SK-N-SH (cell line): ENCODE measurements at places on chromosomes 7 and 10.

GRCh38 chr10:26090762-26091161, 125.8 kb upstream of the GAD2 start:
- no peak for DNase-seq

DNA sequence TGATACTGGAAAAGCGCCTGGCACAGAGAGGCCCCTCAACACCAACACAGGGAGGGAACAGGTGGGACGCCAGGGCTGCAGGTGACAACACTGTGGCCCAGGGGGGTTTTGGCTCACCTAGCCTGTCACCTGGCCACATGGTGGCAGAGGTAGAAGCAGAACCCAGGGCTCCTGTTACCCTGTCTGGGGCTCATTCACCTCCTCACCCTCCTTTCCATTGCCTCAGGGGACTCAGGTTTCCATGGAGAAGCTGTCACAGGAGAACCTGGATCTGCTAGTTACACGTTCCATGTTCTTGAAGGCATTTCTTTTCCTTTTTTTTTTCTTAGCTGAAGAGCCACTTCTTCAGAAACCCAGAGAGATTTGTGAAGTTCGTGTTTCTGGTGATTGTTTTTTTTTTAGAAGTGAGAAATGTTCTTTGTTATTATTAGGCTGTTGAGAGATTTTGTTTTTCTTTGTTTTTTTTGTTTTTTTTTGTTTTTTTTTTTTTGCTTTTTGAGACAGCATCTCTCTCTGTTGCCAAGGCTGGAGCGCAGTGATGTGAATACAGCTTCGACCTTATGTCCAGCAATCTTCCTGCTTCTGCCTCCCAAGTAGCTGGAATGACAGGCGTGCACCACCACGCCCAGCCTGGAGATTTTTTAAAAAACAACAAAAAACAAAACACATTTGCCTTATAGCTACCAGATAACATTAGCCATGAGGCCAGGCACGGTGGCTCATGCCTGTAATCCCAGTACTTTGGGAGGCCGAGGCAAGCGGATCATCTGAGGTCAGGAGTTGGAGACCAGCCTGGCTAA, 16.0 kb downstream of the DENND2A start:
- no peak for DNase-seq

GRCh38 chr10:104032144-104032775, 53.4 kb downstream of the COL17A1 start:
- no peak for DNase-seq

DNA sequence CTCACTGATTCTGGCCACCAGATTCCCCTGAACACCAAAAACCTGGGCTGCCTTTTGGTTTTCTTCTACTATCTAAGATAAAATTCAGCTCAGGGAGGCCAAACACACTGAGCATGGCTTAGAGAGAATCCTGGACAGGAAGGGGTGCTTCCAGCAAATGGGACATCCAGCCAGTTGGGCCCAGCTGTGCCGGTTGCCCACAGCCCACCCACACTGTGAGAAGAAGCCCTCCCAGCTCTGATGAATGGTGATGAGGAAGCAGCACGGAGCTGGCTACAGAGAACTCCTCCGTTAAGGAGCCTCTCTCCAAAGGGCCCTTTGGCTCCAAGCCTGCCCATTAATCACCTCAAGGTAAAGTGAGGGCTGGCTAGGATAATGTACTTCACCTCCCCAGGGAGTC, 15.9 kb downstream of the LRRC18 start:
- DNase-seq = no peak

DNA sequence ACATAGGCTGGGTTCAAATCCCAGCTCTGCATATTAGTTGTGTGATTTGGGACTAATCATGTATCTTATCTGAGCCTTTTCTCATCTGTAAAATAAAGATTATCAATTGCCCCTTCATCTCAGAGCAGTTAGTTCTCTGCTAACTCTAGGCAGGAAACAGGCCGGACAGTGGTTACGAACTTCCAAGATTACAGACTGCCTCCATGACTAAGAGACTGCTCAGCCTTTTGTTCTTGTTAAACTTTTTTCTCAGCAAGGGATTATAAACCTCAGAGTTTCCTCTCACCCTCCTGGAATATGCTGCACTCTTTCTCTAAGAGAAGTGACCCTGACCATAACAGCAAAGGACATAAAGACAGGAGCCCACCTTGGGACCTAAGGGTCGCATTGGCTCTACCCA, 52.5 kb upstream of the NFKB2 start:
- no peak for DNase-seq

DNA sequence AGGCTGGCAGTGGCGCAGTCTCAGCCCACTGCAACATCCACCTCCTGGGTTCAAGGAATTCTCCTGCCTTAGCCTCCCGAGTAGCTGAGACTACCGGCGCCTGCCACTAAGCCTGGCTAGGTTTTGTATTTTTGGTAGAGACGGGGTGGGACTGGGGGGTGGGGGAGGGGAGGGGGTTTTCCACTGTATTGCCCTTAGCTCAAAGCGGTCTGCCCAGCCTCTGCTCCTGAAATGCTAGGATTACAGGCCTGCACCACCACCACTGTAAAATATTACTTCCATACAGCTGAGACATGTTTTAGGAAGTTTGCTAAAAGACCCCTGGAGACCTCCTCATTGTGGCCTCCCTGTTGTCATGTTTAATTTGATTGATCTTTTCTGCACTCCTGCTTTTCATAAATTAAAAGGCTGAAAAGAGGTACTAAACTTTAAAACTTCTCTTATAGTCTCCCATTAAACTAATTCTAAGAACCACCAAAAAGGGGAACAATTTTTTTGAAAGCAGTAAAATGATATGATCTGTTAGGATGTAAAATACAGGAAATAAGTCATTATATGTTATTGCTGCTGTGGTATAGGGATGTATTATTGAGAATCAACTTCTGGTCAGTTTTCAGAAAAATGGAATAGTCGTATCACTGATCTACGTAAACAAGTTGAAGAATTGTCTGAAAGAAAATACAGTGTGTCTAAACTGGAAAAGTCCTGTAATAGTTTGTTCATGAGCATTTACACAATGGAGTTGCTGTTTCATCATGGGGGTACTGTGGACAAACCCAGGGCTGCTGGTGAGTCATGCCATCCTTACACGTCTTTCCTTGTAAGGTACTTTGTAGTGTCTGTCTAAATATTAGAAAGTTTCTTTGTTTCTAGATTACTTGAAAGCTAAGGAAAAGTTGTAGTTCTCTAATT, 72.9 kb upstream of the TMEM248 start:
- no peak for DNase-seq

DNA sequence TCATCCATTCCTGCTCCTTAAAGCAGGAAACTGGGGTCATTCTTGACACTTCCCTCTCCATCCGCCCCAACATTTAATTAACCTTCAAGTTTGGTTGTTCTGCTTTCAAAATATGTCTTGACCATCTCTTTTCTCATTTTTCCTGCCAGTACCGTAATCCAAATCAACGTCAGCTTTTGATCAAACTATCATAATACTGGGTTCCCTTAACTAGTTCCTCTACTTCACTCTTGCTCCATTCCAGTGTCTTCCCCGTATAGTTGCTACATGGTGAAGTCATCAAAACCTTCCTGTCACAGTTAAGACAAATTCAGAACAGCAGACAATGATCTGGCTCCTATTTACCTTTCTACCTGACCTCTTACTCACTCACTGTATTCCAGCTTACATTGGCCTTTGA, 6.6 kb upstream of the KLF14 start:
- DNase-seq = no peak

DNA sequence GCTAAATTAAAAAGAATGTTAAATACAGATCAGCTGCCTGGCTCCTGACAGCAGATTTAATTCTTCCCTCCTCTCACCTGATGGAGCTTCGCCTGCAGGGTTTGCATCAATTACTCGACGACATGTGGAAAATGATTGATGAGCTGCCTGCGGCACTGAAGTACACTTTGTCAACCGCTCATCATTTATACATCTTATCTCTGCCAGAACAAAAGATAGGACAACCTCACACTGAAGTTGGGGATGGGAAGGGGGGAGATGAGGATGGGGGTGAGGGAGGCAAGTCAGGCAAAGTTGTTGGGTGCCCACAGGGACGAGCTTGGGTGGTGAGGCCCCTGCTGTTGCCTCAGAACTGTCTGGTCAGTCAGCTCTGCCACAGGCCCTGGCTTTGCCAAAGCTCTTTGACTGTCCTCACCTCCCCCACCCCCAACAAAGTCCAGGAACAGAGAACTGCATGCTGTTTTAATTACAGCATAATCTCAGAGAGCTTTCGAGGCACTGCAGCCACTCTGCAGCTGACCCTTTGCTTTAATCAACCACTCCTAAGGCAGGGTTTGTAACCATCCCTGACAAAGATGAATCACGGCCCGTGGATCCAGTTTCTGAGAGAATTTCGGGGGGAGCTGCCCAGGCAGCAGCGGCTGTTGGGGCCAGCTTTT, 702.3 kb downstream of the LRMDA start:
- DNase-seq = peak; percentile 68

- no peak for DNase-seq
Measured at GRCh38 chr10:124289851-124290795, 128.6 kb downstream of the OAT start.

DNA sequence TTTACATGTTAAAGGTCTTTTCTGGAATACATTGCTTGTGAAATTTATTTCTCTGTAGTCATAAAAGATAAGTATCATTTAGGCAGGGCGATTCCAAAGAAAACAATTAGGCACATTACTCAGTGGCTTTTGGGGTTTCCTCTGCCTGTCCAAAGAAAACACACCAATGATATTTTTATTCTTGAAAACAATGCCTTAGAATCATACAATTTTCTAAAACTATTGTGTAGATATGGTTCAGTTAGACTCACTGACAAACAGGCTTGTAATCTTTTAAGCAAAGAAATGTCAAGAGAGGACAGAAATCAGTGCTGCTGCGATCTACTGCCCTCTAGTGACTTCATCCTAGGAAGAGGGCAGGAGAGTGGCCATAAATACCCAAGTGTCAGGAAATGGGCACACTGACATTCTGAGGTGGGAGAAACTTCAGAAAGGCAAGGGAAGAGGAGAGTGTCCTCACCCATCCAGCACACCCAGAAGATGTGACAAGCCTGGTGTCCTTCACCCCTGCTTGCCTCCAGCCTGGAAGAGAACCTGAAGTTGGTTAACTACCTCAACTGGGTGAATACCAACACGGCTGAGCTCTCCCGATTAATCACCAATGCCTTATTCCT, 120.5 kb downstream of the GALNT11 start:
- DNase-seq = peak; percentile 62

DNA sequence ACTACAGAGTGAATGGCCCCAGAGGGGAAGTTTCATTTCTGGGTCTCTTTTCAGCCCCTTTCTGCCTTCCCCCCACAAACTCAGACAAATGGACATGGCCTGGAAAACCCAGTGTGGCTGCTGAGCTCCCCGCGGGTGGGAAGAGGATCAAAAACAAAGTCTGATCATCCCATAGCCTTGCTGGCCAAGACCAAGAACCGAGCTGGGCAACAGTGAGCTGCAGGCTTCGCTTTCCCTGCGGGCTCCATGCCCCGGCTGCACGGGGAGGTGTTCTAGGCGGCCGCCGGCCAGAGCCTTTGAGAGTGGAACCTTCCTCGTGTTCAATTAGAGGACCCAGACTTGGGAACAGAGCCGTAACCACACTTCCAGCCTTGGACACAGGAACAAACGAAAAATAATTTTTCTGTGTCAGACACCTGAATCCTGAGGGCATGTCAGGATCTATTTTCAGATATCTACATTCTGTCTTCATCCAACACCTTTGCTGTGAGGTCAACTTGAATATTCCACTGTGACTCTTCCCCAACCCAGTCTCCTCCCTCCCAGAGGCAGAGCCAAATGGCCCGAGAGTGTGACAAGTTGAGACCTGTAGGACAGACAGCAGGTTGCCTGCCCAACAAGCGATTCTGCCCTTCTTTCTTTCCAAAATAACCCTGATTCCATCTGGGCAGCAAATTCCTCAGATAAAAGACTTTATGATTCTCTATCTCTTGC, 26.0 kb downstream of the WDR86 start:
- no peak for DNase-seq

DNA sequence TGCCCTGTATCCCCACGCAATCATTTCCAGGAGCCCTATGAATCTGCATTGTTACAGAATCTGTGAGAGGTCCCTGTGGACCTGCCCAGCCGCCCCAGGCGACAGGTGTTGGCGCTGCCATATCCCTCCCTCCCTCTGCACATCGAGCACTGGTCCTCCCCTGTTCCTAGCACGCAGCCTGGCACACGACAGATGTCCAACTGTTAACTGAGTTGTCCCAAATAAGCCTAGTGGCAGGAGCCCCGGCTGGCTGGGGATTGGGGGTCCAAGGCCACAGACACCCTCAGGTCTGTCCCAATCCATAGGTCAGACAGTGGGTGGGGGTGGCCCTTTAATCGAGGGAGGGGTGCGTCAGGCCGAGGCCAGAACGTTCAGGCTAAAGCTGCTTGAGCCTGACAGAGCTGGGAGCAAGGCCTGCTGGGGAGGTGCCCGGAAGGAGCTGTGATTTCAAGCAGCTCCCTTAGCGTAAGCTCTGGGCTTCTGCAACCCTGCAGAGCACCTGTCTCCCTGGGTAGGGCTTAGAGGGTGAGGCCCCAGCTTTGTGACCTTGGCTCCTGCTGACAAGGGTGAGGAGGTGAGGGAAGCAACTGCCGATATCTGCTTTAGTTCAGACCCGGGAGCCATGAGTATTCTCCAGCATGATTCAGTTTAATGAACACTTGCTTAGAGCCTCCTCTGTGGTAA, 40.1 kb downstream of the ADRA2A start:
- no peak for DNase-seq

DNA sequence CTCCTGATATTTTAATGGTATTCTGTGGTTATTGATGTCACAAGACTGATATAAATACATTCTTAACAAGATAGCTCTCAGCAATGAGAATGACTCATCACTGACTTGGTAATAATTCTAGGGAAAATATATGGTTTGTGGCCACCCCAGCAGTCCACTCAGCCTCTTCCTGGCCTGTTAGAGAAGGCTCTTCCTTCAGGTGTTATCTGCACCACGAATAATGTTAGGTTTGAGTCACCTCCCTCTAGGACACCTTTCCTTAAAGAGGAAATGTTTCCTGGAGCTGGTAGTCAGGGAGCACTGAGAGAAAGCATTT, 163.3 kb downstream of the SVIL start:
- DNase-seq = no peak

GRCh38 chr7:116390363-116390762, 109.2 kb upstream of the CAV2 start:
- DNase-seq = no peak

DNA sequence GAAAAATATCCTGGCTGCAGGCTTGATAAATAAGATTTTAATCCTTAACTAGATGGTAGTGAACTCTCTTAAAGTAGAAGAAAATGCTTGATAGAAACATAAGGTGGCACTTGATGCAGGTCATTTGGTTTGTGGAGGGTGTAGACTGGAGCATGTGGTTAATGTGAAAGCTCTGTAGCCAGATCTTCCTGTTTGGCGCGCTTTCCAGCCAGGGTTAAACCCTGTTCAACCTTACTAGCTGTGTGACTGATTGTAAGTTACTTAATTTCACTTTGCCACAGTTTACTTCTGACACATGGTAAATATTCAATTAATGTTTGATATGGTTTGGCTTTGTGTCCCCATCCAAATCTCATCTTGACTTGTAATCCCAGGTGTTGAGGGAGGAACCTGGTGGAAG, 394.0 kb downstream of the REEP3 start:
- DNase-seq = no peak
